HS-27A (cell line): ENCODE measurements at places on chromosomes 2 and 18.

DNA sequence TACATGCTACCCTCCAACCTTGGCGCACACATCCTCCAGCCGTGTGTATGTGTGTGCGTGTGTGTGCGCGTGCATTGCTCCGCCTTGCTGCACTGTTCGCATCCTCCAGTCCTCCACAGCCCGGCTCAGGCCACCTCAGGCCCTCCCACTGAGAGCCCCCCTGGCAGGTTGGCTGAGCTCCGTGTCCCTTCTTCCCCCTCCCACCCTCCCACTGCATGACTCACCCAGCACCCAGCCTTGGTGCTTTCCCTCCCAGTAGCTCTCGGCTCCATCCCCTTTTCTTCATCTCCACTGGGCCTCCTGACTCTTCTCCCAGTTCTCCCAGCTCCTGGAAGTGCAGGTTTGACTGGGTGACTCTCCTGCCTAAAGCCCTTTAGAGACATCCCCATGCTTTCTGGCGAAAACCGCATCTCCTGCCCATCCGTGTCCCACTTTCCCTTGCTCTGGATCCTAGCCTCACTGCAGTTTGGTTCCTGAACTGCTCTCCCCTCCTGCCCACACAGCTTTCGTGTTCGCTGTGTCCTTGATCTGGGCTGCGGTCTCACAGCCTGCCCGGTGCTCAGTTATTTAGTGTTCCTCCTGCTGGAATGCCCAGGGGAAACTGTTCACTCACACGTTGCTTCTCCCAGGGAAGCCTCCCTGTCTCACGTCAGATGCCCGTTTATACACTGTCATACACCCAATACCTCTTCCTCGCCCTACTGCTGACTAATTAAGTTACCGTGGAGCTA, 4.9 kb downstream of the TMEM177 start:
- no peak for DNase-seq

DNA sequence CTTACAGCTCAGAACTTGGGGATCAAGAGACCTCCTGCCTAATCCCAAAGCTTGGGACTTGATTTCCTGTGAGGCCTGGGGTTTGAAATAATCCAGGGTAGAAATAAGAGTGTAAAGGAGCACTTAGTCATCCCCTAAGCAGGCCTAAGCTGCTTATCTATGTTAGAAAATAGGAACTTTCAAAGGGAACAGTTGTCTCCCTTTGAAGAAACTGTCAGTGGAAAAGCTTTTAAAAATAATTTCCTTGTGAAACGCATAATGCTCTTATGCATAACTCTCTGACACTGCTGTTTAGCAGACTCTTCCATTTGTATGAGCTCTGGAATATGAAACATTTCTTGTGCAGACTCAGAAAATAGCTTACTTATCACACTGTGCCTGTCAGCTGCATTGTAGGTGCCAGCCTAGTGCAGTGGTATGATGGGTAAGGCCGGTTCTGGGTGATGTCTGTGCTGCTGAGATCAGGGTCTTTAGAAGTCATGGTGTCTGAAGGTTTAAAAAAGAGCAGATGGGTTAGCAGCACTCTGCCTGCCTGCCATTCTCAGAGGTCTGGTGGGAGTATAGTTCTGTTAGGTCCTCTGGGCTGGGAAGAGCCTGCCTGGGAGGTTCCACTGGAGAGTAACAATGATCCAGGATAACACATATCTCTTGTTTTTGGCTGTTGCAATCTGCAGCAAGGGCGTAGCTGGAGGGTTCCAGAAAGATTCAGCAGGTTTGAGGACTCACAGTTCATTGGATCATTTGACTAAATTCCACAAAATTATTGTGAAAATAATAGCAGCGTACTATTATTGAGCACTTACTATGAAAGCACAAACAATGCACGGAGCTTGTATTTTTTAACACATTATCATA, 283.2 kb upstream of the MEX3C start:
- DNase-seq, result no peak

- DNase-seq, result no peak
Measured at GRCh38 chr2:79393806-79394484, 118.9 kb upstream of the CTNNA2 start.

GRCh38 chr2:143830476-143830875, 689.4 kb downstream of the ZEB2 start:
- DNase-seq, result no peak

- no peak for DNase-seq
Measured at GRCh38 chr2:98234776-98235175, 111.5 kb upstream of the CNGA3 start.

DNA sequence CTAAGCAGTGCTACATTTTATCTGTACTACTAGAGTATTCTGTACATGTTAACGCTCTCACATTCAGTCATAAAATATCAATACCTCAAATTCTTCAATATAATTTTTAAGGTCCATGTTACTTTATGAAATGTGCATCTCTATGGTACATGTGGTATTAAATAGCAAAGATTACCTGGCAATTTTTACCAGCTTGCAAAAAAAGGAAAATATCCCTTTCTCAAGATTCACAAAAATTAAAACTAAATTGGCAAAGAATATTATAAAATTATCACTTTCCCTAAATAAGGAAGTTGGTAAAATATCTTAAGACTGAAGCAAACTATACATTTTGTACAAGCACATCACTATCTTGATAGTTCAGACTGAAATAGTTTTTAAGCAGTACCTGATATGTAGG, 115.0 kb upstream of the RNU4ATAC start:
- DNase-seq, result no peak

DNA sequence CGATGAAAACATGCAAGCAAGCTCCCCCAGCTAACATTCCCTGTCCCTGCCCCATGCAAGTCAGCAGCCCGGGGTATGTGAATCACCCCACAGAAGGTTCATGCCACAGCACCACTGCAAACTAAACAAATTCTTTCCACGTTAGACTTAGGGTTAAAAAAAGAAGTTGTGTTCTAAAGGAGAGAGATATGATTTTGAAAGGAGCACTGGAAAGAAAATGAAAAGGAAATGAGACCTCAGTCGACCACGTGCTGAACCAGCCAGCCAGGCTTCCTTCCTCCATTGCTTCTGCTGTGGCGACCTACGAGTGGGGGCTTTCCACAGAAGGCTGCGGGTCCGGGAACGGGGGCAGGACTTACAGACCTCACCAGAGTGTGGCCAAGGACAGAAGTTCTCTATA, 52.0 kb downstream of the ARL4C start:
- no peak for DNase-seq

DNA sequence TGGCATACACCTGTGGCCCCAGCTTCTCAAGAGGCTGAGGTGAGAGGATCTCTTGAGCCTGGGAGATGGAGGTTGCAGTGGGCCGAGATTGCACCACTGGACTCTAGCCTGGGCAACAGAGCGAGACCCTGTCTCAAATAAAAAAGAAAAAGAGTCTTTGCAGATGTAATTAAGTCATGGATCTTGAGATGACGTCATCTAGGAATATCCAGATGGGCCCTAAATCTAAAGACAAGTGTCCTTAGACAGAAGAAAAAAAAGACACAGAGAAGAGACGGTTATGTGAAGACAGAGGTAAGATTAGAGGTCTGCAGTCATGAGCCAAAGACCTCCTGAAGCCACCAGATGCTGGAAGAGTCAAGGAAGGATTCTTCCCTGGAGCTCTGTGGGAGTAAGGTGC, 74.3 kb downstream of the RHOB start:
- no peak for DNase-seq

DNA sequence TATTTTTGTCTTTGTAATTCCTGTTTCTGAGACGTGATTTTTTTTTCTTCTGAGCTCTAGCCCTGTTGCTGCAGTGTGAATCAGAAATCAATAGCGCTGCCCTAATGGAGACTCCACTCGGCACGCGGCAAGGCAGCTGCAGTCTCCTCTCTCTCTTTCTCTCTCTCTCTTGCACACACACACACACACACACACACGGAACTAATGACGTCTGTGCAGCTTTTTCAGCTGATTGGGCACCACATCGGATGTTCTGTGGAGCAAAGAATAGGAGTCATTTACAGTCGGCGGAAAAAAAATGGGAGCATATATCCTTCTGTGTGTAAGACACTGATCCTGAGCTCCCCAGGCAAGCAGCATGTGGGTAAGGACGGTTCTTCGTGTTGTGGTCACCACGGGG, 2.0 kb upstream of the MYT1L start:
- no peak for DNase-seq

GRCh38 chr2:61550375-61551209, 12.4 kb upstream of the XPO1 start:
- no peak for DNase-seq

DNA sequence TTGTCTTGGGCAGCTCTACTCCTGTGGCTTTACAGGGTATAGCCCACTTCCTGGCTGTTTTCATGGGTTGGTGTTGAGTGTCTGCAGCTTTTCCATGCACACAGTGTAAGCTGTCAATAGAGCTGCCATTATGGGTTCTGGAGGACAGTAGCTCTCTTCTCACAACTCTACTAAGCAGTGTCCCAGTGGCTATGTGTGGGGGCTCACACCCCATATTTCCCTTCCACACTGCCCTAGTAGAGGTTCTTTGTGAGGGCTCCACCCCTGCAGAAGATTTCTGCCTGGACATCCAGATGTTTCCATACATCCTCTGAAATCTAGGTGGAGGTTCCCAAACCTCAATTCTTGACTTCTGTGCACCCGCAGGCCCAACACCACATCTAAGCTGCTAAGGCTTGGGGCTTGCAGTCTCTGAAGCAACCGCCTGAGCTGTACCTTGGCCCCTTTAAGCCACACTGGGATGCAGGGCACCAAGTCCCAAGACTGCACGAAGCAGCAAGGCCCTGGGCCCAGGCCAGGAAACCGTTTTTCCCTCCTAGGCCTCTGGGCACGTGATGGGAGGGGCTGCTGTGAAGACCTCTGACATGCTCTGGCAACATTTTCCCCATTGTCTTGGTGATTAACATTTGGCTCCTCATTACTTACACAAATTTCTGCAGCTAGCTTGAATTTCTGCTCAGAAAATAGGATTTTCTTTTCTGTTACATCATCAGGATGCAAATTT, 9.4 kb downstream of the ELAC1 start:
- DNase-seq, result no peak

DNA sequence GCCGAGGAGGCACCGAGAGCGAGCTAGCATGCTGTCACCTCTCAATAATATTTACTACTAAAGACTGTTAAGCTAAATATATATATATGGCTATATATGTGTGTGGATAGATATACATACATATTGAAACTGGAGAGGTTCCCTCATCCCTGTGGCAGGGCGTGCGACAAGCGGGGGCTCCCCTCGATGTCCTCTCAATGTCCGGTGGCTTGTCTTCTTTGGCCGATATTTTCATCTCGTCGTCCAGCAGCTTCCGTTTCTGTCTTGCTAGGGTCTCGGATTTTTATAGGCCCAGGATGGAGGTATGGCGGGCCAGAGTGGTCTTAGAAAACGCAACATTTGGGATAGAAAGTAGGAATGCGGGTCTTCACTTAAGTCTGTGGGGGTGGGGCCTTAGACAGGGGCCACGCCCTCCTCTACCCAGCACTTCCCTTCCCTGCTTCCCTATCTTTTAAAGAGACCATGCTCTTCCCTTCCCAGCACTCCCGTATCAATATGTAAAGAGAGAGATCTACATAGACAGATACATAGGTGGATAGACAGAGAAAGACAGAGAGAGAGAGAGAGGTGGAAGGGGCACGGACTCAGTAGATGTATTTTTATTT, 866.8 kb downstream of the DSC3 start:
- DNase-seq, result no peak

- no peak for DNase-seq
Measured at GRCh38 chr2:176544557-176544956, 275.3 kb downstream of the MTX2 start.

- DNase-seq, result no peak
Measured at GRCh38 chr2:167719410-167719809, 528.0 kb downstream of the STK39 start.

DNA sequence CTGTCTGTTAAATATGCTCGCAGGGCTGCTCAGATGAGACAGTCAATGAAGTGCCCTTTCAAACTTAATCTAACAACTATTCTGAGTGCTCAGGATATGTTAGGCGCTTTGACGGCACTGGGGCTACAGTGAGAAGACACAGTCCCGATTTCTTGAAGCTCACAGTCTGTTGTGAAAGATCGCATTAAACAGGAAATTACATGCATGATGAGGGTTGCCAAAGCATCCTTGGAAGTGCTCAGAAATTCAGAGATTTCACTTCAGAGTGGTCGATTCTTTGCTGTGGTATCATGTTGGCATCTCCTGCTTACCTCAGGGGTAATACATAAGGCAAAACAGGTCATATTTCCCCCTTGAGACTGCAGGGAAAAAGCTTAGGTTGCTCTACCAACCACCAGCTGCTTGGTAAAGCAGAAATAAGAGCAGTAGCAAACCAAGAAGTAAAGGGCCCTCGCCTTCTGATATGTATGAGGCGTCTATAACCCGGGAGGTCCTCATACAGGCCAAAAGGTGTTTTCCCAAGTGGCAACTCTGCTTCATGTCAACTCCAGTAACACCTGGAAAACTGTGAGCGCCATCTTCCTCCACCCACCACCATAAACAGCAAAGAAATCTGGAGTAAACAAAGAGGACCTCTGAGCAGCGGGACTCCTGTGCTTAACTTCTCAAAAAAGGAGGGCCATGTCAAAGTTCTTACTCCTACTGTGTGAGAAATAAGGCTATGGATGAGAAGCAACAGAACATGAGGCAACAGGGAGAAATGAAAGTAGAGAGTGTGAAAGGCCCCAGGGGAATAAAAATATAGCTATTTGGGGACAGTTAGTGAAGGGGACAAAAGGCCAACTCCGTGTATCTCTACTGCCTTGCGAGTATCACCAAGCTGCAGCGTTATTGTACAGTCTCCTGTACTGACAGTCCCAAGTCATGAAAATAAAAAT, 79.3 kb downstream of the CLHC1 start:
- DNase-seq, result no peak

DNA sequence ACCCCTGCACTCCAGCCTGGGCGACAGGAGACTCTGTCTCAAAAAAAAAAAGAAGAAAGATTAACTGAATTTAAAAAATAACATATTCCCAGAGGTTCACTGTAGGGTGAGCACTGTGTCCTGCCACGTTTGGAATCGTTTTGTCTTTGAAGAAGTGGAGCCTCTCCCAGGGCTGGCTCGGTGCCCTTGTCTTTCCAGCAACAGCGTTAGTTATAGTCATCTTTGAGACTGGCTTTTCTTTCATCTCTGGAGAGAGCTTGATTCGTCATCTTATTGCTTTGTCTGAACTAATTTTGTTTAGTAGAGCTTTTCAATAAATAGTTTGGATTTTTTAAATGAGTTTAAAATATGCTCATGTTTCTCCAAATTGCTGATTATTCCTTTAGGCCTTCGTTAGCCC, 50.5 kb downstream of the IMPA2 start:
- no peak for DNase-seq
